ENCODE measurements at places on chromosomes 11 and 22.

DNA sequence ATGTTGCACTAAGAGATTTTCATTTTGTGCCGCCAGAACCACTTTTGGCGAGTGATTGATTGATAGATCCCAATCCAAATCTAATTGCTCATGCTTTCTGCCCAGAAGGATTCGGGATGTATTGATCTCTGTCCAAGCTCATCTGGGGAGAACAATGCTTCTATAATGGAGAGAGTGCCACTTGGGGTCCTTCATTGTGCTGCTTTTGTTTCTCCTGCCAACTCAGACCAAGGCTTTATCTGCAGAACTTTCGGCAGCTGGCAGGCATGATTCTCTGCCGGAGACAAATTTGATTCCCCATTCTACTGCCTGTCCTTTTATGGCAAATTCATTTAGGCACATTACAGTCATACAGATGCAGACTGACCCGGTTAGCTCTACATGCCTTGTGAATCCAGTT, 62.9 kb upstream of the NTM start:
- DNase-seq, result no peak

GRCh38 chr11:92580908-92581307, 356.3 kb downstream of the FAT3 start:
- DNase-seq, result no peak

DNA sequence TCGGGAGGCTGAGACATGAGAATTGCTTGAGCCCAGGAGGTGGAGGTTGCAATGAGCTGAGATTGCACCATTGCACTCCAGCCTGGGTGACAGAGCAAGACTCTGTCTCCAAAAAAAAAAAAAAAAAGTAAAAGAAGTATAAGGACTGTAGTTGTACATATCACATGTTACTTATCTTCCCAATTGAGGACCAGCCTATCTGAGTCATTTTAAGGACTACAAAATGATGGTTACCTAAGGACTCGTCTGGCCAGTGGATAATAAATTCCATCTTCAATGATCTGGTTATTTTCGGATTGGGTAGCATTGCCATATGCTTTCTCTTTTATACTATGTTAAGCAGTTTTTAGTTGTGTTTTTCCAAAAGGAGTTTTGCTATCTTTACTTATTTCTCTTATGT, 55.3 kb downstream of the PPFIA1 start:
- no peak for DNase-seq

- DNase-seq, result no peak
These were observed 113.4 kb downstream of the ZBTB16 start for GRCh38 chr11:114172871-114173444.

DNA sequence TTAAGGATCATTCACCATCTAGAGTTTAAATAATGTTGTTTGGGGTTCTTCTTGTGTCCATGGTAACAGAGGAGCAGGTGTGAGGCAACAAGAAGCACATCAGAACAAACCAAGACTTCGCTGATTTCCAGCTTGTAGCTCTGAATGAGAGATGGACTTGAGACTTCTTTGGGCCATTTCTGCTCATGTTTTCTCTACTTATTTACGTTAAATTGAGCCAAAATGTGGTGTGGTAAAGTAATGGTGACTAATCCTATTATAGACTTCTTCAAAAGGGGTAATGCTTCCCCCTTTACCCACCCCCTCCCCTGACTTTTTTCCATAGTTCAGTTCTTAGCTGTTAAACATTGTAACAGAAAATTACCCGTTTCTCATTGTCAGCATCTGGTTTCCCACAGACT, 65.2 kb downstream of the CSTPP1 start:
- DNase-seq, result no peak

- DNase-seq, result no peak
These were observed 51.4 kb upstream of the CEP126 start for GRCh38 chr11:101863361-101863760.

GRCh38 chr11:96341211-96342013, 1.6 kb downstream of the MAML2 start:
- no peak for DNase-seq

GRCh38 chr11:117195258-117195657, 3.9 kb upstream of the TAGLN start:
- no peak for DNase-seq

DNA sequence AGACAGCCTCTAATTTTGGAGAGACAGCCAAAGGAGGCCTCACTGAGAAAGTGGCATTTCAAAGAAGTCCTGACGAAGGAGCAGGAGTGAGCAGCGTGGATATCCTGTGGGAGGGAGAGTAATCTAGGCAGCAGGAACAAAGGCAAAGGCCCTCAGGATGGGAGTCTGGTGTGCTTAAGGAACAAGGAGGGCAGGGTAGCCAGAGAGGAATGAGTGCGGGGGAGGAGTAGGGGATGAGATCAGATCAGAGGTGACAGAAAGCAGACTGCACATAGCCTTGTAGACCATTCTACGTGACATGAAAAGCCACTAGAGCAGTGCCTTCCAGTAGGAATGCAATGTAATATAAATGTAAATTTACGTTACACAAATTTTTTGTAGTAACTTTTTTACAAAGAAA, 5.6 kb downstream of the SLC36A4 start:
- no peak for DNase-seq

- DNase-seq, result no peak
These were observed 4.5 kb upstream of the TBX10 start for GRCh38 chr11:67644042-67644441.

DNA sequence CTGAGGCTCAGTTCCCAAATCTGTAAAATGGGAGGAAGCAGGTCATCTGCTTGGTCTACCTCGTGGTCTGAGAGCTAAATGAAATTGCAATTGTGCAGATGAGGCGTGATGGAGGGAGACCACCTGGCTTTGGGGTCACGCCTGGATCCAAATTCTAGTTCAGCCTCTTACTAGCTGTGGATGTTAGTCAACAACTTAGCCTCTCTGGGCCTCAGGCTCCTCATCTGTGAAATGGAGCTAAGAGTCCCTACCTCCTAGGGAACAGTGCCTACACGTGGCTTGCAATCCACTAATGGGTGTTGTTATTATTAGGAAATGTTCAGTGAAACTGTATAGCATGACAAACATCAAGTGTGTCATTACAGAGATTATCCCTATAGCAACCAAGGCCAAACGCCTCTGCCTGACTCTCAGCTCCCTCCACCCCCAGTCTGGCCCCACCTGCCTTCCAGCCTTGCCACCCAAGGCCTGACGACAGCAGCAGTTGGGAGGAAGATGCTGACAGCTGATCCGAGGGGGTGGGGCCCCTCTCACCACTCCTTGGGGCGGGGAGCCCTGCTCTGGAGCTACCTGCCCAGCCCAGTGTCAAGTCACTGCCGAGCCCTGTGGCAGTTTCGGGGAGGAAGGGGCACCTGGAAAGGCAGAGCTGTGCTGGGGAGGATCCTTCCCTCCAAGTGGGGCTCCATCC, 1.7 kb upstream of the RHOD start:
- DNase-seq, result peak; percentile 36

DNA sequence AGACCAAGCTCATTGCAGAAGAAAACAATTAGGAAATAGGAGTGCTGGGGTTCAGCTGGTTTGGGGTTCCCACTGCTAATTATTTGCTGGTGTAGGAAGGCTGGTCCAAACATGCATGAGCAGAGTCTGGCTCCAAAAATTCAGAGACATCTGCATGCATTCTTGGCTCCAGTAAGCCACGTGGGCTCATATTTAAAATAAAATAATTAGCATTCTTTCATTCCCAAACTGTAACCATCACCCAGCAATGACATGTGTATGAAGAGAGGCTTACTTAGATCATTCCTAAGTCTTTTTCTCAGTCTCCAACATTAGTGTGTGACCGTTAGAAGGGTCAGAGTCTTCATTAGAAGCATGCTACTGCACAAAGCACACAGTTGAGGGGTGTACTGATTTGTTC, 58.4 kb downstream of the EFCAB6 start:
- no peak for DNase-seq

DNA sequence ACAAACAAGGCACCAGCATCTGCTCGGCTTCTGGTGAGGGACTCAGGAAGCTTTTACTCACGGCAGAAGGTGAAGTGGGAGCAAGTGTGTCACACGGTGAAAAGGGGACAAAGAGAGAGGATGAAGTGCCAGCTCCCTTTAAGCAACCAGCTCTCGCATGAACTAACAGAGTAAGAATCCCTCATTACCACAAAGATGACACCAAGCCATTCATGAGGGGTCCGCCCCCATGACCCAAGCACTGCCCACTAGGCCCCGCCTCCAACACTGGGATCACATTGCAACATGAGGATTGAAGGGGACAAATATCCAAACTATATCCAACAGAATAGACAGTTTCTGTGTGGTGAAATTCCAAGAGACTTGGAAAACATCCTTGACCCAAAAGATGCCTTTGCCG, 198.2 kb upstream of the POU2AF2 start:
- DNase-seq, result no peak

DNA sequence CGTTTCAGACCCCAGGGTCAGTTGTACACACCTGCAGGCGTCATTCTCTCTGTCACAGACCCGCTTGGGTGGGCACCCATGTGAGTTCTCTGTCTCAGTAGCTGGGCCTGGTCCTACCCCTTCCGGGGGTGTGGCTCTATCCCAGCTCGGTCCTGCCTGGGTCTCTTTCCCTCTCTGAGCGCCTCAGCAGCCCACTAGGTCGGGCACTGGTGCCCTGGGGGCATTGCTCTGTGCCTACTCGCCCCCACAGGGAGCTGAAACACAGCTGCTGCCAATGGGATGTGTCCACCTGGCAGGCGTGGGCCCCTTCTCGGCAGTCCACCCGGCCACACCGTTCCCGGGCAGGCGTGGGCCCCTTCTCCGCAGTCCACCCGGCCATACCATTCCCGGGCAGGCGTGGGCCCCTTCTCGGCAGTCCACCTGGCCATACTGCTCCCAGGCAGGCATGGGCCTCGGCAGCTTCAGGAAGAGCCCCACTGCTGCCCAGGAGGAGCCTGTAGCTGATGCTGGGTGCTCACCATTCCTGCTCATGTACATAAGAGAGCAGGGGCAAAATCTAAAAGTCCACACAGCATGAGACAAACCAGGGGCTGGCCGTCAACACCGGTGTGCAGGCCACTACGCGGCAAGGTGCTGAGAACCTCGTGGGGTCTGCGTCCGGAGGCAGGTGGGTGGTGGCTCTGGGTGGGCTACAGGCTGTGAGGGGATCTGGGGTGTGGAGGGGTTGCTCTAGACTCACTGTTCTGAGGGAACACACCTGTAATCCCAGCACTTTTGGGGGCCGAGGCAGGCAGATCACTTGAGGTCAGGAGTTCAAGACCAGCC, 12.3 kb downstream of the MLC1 start:
- DNase-seq, result no peak

DNA sequence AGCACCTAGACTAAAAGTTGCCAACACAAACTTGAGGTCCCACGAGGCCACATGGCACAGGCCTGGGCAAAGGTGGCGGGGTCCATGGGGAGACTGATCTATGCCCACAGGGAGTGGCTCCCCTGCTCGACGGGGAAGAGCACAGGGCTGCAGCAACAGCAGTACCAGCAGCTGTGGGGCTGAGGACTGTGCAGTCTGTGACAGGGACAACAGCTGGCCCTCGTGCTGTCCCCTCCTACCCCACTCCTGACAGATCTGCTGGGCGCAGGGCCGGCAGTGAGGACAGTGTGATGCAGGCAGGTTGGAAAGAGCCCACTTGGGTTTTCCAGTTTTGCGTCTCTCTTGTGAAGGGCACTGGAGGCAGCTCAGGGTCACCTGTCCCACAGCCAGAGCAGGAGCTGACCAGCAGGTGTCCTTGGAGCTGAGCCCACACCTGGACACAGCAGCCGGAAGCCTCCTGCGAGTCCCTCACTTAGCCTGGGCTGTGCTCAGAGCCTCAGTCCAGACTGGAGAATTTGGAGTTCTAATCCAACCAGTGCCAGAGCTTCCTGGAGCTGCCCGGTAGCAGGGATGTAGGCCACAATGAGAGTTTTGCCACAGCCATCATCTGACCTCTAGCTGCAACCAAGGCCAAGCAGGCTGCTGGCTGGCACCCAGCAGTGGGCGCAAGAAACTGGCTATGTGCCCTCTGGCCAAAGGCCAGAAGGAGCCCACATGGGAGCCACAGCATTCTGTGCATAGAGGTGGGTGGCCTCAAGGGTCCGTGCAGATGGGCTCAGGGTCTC, 3.6 kb upstream of the GAS2L1 start:
- DNase-seq, result no peak

GRCh38 chr22:21876486-21877176, 9.2 kb upstream of the MAPK1 start:
- no peak for DNase-seq
